ENCODE measurements at places on chromosomes 7 and 10.

GRCh38 chr7:101861218-101861775 lies 43.9 kb downstream of the CUX1 start:
- DNase-seq, result no peak

DNA sequence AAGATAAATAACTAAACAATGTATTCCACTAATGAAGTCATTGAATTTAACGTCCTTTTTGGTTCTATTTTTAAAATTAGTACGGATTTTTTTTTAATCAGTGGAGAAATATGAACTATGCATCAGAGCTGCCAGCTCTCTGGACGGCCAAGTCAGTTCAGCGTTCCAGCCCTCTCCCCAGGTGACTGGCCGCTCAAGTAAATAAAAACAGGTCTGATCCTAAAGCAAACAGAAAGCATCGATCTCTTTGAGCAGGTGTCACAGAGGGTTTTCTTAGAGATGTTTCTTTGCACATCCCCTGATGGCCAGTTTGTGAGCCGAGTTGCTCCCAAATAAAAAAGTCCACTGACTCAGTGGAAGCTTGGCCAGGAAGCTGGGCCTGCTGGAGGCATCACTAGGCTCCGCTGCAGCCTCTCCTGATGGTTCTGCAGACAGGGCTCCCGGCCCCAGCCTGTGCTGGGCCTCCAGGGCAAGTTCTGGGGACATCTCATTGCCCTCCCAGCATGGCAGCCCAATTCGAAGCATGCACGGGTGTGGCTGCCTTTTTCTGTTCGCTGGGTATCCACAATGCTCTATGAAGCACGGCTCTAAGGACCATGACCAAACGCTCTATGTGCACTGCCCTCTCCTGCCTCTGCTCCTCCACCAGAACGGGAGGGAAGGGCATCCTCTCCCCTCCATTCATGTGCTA lies 74.7 kb upstream of the PPP2R2D start:
- DNase-seq, result no peak

DNA sequence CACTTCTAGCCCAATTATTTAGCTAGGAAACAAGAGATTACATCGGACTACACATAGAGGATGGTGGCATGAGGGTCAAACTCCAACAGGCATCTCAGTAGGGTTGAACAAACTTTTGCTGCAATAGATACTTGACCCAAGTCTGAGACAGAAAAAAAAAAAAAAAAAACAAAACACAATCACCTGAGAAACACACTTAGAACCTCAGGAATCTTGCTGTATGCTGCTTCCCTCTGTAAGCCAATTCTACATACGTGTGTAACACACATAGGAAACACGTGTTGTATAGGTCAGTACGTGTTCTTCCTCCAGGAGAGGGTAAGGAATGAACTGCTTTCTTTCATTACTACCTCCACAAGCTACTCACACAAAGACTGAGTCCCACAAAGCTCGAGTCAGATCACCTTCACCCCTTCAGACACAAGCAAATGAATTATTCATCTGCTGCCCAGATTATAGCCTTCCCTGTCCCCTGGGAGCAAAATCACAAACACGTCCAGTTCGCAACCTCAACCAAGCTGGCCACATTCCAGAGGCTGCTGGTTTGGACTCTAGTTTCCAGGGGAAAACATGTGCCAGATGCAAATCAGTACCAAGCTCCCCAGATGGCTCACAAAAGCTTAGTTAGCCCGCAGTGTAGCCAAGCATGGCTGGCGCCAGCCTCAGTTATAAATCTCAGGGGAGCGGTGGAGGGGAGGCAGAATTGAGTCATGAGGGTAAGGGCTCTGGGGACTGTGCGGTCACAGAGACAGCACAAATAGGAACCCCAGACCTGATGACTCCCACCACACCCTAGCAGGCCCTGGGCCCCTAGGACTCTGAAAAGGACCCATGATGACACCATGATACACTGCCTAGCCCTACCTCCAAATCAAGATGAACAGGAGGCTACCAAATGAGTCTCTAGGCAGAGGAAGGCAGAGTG lies 15.1 kb downstream of the PSAP start:
- no peak for DNase-seq

- DNase-seq, result no peak
Measured at GRCh38 chr10:117300671-117301070, 59.8 kb downstream of the SLC18A2 start.

DNA sequence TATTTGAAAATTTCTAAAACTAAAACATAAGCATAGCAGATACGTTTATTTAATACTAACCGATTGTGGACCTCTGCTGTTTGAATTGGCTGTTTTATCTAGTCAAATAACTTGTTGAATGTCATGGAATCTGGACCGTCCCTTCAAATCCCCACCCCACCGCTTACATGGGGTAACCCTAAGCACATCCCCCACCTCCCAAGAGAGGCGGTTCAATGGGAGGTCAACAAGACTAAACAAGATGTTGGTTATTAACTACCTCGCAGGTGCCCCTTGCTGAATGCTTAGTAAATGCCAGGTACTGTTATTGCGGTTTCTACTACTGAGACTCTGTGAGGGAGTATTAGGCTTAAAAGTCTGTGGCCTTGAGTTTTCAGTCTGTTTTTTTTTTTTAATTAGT lies 70.9 kb downstream of the DAGLB start:
- no peak for DNase-seq

DNA sequence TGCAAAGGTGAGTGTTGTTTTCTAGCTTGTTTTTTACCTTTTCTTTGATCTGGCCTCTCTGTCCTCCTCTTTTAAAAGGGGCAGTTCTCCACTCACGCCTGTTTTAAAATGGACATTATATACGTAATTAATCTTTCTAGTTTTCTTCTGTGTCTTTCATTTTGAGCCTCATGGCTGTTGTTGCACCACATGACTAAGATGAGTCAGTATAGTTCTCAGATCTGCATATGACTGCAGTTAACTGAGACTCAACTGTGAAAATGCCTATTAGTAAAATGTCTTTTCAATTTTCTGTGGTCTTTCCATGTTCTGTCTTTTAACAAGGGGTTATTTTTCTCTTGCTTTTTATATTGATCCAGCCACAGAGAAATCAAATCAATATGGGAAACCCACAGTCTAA lies 296.1 kb downstream of the CDK14 start:
- DNase-seq, result no peak

GRCh38 chr7:27434756-27435400 lies 192.3 kb downstream of the EVX1 start:
- no peak for DNase-seq

DNA sequence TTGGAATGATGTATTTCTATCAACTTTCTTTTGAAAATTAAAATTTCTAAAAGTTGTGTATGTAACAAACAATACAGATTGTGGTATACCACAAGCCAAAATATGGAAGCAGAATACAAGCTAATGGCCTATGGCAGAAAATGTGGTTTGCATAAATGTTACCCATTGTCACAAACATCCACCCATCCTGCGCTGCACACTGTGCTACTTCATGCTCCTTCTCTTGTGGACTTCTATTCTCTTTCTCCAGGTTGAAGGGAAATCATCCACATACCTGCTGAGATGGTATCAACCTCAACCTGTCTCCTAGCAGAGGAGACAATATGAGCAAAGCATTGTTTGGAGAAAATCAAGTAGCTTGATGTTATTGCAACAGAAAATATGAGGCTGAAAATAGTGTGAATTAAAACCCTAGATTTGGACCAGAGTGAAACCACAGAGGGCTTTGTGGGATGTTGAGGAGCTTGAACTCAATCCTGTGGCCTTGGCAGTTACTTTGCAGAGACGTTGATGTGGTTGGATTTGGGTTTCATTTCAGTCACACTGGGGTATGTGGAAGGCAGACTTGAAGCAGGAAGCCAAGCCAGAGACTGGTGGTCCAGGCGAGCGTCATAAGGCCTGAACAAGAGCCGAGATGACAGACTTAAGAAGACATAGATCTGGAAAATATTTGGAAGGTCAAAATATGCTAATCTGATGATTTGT lies 63.8 kb downstream of the ICA1 start:
- no peak for DNase-seq

GRCh38 chr7:1403638-1404459 lies 55.4 kb downstream of the MICALL2 start:
- DNase-seq, result no peak

GRCh38 chr10:69817078-69817581 lies 15.4 kb downstream of the COL13A1 start:
- no peak for DNase-seq

DNA sequence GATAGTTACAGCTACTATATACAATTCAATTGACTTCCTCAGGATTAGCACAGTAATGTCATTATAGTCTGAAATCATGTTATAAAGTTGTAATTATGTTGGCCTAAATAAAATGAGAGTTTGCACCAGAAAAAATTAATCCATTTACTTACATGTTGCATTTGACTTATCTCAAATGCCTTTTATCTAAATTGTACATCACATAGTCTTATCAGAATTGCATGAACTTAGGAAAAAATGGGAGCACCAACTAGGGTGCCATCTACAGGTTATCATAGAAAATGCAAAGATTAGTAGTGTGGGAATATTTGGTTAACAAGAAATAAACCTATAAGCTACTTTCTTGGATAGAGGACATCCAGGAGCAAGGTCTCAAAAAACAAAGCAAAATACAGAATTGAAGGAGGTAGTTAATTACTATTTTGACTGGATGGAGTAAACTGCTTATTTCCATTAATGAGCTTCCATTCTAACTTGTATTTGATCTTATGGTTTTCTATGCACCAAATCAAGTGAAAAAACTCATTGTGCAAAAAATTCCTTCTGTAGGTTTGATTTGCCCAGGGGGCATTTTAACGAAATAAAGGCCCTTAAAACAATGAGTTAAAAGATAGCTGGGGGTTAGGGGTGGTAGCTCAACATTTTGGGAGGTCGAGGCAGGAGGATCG lies 60.0 kb upstream of the ORC5 start:
- no peak for DNase-seq

DNA sequence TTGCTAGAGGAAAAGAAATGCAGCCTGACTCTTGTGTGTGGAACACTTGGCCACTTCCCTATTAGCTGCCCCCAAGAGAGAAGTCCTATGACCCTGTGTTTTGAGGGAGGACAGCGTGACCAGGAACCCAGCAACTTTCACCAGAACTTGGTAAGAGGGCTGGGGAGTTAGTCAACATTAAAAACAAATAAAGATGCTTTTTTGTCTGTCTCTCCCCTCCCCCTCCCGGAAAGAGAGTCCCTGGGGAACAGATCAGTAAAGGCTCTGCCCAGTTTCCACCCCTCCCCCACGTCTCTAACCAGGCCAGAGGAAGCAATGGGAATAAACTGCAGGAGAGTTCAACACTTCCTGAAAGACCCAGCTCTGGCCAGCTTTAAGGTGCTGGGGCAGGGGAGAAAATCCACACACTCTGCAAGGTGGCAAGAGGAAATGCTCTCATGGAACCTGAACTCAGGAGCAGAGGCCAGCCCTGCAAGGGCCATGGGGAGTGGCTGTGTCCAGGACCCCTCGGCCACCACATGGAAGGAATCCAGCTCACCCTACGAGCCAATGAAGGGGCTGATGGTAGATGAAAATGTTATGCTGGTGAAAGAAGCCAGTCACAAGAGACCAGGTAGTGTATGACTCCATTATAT lies 21.5 kb downstream of the SH3PXD2A start:
- DNase-seq, result no peak

DNA sequence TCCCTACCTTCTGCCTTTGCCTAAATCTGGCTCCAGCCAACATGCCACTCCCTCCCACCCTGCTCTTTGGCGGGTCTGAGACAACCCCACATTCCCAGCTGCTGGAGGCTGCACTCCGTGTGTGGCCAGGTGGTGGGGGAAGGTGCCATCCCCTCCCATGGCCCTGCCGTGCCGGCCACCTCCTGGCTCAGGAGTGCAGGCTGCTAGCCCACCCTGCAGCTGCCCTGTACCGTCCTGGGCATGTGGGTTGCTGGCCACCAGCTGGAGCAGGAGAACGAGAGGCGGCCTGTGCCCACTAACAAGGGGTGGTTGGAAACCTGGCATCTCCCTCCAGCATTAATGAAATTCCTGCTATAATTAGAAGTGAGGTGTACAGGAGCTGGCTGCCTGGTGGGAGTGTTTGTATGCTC lies 97.6 kb downstream of the ZMIZ1 start:
- DNase-seq, result no peak

Data from activated CD4-positive, CD25-positive, alpha-beta regulatory T cell (primary cell).